ENCODE measurements at places on chromosomes 2 and 18.

GRCh38 chr2:236632295-236633218, 62.9 kb downstream of the ACKR3 start:
- DNase-seq, result no peak

GRCh38 chr2:197285361-197285760, 25.2 kb downstream of the ANKRD44 start:
- no peak for DNase-seq

- DNase-seq, result no peak
These were observed 738.2 kb upstream of the GCFC2 start for GRCh38 chr2:76448956-76449355.

DNA sequence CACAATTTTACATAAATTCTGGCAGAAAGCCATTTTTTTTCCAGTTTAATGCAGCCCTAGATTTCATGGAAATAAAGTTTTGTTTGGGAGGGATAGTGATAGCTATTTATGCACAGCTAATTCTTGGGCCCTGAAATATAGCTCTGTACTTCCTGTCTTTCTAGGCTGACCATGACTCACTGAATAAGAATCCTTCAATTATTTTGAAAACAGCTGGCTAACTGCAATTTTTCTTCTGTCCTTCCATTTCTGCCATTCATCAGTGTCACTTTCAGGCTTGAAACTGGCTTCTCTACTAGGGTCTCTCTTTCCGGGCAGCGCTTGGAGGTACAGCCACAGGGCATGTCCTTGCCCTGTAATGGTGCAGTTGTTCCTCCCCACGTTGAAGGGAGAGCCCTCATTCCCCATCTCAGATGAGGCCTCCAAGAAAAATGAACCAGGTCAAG, 97.1 kb upstream of the TMEM178A start:
- DNase-seq, result no peak

DNA sequence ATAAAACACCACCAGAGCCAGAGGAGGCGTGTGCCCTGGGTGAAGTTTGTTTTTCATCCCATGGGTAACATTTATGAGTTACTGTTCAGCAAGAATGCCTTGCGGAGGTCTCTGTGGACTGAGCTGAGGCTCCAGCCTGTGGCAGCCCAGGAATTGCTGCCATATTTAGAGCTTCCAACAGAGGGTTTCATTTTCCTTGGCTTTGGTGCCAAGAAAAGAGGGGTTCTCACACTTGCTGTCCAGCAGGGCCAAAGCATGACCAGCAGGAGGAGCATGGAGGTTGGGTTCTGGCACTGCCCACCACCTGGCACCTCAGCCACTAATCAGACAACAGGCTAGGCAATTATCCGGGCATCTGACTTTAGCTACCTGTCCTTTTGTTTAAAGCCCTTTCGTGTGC, 36.7 kb downstream of the EPAS1 start:
- DNase-seq, result no peak

GRCh38 chr2:228602288-228602687, 420.8 kb upstream of the SPHKAP start:
- no peak for DNase-seq

DNA sequence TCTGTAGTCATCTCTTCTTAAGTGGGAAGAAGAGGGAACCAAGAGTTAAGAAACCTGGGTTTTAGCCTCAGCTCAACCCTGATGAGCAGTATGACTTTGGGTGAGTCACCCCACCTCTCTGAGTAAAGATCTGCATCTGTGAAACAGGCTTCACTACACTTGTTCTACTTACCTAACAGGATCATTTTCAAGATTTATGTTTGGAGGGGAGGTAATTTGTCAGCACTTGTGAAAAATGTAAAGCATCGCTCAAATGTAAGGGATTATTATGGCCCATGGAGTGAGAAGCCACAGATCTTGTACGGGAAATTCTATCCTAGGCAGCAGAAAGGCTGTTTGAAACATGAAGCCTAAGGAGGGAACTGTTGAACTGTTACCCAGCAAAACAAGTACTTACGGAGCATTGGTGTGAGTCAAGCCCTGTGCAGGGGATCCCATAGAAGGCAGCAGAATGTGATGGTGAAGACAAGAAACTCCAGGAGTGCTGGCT, 160.6 kb downstream of the PRKCE start:
- no peak for DNase-seq

DNA sequence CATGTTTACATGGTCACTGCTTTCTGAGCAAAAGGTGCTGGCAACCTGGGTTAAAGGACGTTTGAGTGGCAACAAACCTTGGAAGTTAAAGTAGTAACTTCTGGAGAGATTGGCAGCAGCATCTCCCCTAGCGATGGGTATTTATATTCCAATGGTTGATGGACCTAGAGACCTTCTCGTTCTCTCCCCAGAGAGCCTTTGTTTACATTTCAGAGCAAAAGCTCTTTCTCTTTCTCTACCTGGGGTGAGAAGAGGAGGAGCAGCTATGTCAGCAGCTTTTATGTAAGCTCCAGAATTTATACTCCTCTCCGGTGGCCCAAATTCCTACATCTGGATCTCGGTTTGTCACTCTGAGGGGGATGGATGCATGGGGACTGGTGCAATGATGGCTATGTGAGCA, 213.7 kb upstream of the ARL4C start:
- DNase-seq, result no peak

- no peak for DNase-seq
These were observed 187.9 kb upstream of the ZEB2 start for GRCh38 chr2:144707736-144708326.

DNA sequence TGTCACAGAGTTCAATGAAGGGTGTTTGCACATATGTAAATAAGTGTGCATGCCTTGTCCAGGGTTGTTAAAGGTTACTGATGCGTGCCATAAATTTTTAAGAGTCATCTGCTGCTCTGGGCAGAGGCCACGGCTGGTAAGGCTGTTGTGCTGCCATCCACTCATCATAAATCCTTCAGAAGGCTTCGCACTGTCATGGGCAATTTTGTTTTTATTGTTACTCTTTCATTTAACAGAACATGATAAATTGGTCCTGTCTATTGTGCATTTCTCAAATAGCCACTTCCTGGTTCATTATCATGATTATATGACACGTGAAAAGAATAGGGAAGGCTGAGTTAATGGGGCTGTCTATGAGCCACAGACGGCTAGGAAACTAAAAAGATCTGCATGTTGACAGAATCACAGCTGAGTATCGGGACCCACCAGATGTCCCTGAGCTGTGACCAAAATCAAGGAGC, 634.3 kb upstream of the SOX11 start:
- peak; percentile 94 for DNase-seq

DNA sequence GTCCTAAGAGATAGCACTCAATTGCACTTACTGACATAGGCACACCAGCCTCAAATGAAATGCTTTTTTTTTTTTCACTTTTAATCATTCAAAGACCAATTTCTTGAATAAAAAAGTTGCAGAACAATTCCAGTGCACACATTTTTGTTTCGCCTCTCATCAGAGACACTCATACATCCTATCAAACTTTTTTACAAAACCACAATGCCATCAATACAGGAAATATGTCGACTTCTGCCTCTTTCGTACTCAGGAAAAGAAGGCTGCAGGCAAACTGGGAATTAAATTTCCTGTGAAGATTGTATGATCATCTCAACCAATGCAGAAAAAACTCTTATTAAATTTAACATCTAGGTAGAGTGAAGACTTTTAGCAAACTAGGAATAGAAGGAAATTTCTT, 112.4 kb downstream of the DNER start:
- DNase-seq, result no peak

DNA sequence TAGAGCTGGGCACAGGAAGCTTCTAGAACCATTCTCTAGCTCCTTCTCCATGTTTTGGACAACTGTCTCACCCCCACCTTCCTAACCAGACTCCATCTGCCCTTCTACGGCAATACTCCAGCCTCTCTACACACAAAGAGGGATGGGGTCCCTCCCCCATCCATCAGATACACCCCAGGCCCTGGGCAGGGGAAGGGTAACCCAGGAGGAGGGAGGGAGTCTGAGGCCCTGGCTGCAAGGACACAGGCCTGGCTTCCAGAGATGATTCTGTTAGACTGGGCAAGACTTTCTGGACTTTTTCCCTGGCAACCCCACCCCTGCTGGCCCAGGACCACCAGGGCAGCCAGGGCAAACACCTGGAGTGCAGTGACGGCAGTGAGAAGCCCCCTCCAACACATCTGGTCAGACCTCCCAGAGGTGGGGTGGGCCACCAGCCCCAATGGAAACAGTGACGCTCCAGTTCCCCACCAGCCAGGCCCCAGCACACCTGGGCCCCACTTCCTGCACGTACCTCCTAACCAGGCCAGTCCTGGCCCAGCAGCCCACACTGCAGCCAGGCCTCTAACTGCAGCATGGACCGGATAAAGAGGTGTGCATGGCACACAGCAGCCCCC, 6.5 kb downstream of the CYP26B1 start:
- no peak for DNase-seq

DNA sequence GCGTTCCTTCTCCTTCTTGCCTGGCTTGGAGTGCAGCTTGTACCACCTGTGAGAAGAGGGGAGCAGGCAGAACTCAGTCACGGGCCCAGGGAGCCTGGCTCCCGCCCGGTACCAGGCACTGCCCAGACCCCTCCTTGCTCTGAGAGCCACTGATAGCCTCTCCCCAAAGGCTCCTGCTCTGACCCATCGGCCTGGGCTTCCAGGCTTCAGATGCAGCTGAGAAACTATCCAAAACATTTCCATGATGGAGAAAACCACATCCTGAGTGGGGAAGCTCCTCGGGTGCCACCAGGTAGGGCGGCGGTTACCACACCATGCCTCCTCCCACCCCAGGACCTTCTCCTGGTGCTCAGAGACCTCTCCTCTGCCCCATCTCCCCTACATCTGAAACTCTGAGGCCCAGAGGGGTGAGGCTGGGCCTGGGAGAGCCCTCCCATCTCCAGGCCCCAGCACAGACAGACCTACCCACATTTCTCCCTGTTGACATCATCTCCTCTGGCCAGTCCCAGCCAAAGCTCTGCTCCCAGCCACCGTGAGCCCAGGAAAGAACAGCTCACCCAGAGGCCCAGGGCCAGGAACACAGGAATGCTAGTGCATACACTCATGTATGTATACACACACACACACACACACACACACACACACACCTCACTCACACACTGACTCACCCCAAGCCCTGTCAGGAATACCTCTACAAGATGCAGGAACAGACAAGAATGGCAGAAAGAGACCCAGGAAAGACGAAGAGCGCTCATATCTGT, 17.9 kb upstream of the SFXN5 start:
- no peak for DNase-seq

- no peak for DNase-seq
These were observed 149.7 kb upstream of the TANK start for GRCh38 chr2:161010503-161011015.

Measured in NCI-H774 (cell line).